ENCODE measurements at places on chromosomes 13 and 19.

- DNase-seq, result no peak
Observed at GRCh38 chr13:57682128-57682716, 50.7 kb downstream of the PCDH17 start.

GRCh38 chr13:97256343-97256783, 34.2 kb downstream of the MBNL2 start:
- DNase-seq, result no peak

- DNase-seq, result peak; percentile 69
Observed at GRCh38 chr19:41795031-41795461, 1.3 kb upstream of the CEACAM3 start.

DNA sequence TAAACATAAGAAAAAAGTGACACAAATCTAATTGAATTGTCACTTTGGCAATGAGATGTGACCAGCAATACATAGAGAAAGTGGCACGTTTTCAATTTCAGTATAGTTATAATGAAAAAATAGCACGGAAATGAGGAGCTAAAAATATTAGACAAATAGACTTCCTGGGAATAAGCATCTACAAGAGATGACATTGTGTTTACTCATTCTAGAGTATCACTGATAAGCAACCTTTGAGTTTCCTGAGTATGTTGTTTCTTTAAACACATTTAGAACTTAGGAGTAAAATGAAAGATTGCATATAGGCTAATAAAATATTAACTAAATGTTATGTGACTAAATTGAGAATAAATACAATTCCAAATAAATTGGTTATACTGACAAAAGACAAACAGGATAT, 207.1 kb upstream of the SLITRK6 start:
- DNase-seq, result no peak

GRCh38 chr13:87754097-87754496, 82.9 kb downstream of the SLITRK5 start:
- DNase-seq, result no peak

DNA sequence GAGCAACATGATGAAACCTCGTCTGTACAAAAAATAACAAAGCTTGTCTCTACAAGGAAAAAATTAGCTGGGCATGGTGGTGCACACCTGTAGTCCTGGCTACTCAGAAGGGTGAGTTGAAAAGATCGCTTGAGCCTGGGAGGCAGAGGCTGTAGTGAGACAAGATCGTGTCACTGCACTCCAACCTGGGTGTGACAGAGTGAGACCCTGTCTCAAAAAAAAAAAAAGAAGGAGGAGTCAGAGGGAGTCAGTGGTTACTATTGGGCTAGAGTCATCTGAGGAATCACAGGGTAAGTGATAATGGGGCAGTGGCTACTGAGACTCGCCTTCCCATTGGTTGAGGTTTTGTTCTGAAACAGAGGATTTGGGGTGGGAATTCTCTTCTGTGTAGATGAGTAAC, 1.9 kb upstream of the GPI start:
- no peak for DNase-seq

- DNase-seq, result no peak
Observed at GRCh38 chr13:91105270-91105669, 242.2 kb upstream of the MIR17HG start.

Measured in WERI-Rb-1 (cell line).